Activated naive CD4-positive, alpha-beta T cell treated with anti-CD3 and anti-CD28 coated beads for 36 hours (primary cell): ENCODE measurements at places on chromosomes 7 and 10. TPM values are rescaled to one million over a fixed set of nuclear protein-coding genes. Genes with fewer than 3 reads are reported as not detected.

Gene TWIST1
- total RNA-seq = not detected

Gene UCN3
- total RNA-seq = not detected

Gene CPED1
- total RNA-seq = not detected

Gene CPA2
- total RNA-seq = not detected

DNA sequence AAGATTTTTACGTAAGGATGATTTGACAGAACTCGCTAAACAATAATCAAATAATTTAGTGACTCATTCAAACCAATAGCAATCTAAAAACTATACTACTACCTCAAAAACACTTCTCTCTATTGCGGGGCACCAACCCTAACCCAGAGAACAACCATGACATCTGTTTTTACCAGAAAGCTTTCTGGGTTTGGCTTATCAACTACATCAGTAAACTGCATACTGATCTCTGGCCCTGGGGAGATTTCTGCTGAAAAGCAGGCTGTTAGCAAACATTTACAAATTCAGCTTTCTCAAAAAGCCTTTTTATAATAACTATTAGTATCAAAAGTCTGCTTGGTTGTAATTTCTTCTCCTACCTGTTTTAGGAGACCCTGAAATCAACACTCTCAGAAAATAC is 144.5 kb upstream of the ZWINT start:
- H3K4me3 ChIP-seq = no peak overlapping the region
- no peaks in the 10 kb centered on the region for H3K27me3 ChIP-seq
- H3K36me3 ChIP-seq = no peaks in the 10 kb centered on the region
- H3K27ac ChIP-seq = no peak overlapping the region
- H3K4me1 ChIP-seq = no peaks in the 10 kb centered on the region
- DNase-seq = no peak

DNA sequence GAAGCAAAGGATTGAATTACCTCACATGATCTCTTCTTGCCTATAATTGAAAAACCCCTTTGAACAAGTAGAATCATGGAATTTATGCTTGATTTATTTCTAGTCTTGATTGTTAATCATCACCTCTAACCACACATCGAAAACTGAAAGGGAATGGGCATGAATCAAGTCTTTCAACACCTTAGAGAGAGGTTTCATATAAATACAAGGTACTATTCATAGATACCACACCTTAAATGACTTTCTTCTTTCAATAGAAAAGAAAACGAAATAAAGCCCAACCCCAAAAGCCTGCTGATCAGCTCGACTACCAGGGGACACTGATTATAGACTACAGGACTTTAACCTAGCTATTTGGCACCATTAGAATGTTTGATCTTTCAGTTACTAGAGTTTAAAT is 128.6 kb upstream of the PTPRZ1 start:
- no peaks in the 10 kb centered on the region for H3K4me1 ChIP-seq
- H3K27me3 ChIP-seq = no peaks in the 10 kb centered on the region
- no peak overlapping the region for H3K27ac ChIP-seq
- H3K36me3 ChIP-seq = no peaks in the 10 kb centered on the region

DNA sequence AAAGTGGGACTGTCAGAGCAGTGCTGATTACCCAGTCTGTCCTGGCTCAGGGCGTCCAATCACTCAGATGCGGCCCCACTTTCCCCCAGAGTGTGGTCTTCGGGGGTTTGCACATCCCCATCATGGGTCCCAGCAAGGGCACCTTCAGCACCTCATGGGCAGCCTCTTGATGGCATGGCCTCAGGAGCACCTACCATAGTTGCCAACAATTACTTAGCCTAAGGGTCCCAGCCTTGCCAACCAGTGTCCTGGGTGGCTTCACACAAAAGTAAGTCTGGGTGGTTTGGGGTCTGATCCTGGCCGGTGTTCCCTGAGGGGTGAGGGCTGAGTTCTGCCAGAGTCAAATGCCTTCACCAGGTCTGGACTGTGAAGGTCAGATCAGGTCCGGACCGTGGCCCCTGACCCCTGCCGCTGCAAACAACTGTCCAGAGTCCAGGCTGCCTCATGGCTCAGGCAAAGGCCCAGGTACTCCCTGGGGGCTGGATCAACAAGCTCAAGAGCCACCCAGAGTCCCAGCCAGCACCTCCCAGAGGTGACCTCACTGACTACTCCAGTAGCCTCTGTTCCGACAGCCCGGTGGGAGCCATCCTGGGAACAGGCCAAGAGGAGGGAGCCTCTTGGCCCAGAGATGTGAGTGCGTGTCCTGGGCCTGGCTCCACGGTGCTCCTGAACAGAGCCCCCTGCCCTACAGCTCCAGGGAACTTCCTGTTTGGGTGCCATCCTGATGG is 6.2 kb upstream of the MARVELD1 start:
- no peak for DNase-seq
- H3K4me1 ChIP-seq = no peaks in the 10 kb centered on the region
- peaks cover 21% of the 10 kb centered on the region for H3K27me3 ChIP-seq
- H3K36me3 ChIP-seq = no peaks in the 10 kb centered on the region

GRCh38 chr7:28183627-28184026 is 3.0 kb upstream of the JAZF1 start:
- H3K4me3 ChIP-seq = no peak overlapping the region
- H3K27me3 ChIP-seq = peaks cover 13% of the 10 kb centered on the region
- DNase-seq = no peak
